ENCODE measurements at places on chromosomes 6 and 20.

DNA sequence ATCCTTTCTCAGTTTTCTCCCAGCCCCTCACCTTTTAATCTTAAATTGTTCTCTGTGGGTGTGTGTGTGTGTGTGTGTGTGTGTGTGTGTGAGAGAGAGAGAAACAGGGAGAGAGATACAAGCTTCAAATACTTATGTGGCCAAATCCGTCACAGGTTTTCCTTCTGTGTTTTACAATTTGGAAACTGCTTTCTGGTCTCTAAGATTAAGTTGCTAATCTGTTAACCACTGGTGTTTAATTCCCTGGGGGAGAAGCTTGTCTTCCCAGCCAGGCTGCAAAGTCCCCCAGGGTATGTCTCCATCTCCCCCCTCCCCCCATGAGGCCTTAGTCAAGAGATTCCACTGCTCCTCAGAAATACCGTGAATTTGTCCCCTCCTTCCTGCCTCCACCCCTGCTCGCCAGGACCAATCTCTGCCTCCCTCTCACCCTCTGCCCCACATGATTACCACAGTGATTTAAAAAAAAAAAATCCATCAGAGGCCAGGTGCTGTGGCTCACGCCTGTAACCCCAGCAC lies 49.0 kb downstream of the RIPOR3 start:
- no peak for DNase-seq

GRCh38 chr20:25470045-25470444 lies 62.6 kb downstream of the GINS1 start:
- no peak for DNase-seq

- no peak for DNase-seq
These were observed 14.8 kb upstream of the POPDC3 start for GRCh38 chr6:105194591-105194990.

DNA sequence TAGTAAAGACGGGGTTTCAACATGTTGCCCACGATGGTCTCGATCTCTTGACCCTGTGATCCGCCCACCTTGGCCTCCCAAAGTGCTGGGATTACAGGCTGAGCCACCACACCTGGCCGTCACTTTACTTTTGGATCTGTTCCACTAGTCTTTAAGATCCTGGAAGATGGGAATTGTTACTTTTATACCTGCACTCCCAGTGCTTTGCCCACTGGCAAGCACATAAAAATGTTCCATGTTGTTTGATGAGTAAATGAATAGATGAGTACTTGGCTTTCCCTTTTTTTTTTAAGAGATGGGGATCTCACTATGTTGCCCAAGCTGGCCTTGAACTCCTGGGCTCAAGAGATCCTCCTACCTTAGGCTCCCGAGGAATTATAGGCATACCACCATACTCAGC lies 84.8 kb upstream of the SASH1 start:
- no peak for DNase-seq

DNA sequence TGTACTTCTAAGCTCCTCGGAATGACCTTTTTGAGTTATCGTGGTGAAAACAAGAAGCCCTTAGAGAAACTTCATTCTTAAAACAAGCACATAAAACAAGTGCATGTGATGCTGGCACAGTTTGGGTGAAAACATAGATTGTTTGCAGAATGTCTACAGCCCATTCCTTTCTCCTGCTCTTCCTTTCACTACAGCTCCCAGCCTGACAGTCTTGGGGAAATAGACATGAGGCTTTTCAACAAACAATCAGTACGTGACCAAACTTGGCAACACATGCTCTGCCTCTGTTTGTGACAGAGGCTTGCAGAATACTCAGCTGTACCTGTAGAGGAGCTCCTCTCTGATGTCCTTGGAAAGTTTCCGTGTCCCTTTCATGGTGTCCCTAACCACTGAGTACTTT lies 321.6 kb downstream of the ZFAND3 start:
- DNase-seq: no peak

DNA sequence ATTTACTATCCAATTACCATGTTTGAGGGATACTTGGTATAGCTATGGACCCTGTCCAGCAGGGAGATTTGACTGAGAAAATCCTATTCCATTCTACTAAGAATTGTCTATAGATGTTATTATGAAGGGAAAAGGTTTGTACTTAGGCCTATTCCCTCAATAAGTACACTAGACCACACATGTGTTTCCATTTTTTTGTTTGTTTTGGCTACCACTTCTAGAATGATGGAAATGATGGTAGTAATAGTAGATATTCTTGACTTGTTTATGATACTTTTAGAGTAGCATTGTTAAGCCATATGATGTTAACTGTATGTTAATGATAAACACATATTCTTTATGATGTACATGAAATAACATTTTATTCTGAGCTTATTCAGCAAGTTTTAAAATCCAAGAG lies 144.8 kb downstream of the OGFRL1 start:
- DNase-seq: no peak

DNA sequence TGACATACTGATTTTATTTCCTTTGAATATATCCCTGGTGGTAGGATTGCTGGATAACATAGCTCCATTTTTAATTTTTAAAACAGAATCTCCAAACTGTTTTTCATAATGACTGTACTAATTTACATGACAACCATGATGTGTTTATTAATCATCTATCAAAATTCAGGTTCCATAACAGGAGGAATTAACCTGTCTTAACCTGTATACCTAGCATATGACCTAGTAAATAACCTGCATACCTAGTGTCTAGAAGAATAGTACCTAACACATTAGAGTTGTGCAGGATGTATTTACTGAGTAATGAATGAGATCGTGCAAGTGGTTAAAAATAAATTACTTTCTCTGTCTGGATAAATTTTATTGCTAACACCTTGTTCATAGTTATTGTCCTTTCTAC lies 45.8 kb upstream of the ARHGAP18 start:
- no peak for DNase-seq

GRCh38 chr20:43988451-43988850 lies 73.8 kb downstream of the TOX2 start:
- DNase-seq: no peak

- no peak for DNase-seq
These were observed 11.1 kb downstream of the CRISP1 start for GRCh38 chr6:49855221-49855620.

GRCh38 chr6:151729829-151730495 lies 77.5 kb upstream of the ESR1 start:
- no peak for DNase-seq

DNA sequence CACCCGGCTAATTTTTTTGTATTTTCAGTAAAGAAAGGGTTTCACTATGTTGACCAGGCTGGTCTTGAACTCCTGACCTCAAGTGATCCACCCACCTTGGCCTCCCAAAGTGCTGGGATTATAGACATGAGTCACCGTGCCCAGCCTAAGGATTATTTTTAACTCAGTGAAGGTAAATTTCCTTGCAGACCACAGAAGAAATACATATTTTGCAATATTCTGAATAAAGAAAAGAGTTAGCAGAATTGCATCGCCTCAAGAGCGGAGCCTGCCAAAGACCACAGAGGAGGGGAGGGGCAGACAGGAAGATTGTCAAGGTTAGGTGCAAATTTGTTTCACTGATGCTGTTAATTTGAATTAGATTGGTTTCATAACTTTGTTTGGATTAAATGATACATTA lies 47.4 kb downstream of the SOD2 start:
- no peak for DNase-seq

DNA sequence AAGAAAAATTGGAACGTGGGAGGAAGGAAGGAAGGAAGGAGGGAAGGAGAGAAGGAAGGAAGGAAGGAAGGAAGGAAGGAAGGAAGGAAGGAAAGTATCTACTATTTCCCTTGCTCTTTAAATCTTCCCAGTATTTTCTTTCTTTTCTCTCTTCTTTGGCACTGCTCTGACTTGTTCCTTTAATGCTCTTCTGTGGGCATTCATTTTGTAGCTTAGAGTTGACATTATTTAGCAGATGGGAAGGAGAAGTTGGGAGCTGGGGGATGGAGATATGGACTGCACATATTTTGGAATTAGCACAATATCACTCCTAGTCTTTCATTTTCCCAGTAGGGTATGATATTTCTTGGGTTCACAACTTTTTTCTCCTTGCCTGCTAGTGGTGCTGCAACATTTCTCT lies 152.2 kb downstream of the TFAP2B start:
- no peak for DNase-seq

DNA sequence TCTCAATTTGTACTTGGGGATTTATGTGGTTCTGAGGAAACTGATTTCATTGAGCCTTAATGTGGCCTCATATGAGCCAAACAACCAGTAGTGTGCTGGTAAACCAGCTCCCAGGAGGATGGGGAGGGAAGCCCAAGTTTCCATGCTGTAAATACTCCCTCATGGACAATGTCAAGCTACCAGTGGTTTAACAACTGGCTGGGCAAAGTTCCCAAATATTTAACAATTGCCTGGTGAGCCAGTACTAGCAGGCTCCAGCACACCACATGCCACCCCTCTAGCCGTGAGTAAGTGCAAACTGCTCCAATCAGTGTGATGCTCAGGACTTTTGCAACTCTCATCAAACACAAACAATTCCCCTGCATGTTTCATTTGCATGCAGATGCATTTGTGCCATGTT lies 19.2 kb upstream of the CDKN1A start:
- DNase-seq: no peak

DNA sequence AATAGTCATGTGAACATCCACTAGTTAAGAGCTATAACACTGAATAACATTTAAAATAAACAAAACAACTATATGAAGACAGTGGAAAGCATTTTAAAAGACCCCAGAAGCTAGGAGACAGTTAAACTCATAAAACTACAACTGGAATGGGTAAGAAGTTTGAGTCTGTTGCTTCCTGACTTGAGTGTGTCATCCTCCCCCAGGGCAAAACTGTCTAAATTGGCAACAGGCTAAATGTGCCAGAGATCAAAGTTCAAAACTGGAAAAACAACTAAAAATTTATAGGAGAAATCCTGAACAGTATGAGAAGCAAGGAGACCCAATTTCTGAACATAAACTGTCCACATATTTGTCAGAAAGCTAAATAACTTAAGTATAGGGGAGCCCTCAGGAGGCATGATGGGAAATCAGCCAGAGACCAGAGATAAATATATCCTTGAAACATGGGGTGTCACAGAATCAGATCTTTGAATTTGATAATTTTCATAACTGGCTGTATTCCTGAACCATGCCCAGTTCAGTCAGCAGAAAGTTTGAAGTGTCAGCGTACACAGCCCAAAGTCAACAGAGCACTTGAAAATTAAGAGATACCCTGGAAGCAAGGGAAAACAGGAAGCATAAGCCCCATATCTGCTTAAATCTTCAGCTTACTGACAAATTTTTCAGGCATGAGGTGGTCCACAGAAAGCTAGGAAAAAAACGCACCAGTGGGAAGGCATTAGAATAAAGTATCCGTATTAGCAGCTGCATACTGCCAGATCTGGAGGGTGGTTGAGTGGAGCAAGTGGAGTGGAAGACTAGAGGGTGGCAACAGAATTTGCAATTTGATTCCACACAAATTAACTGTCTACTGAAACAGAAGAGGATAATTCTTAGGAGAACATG lies 516.1 kb upstream of the MAN1A1 start:
- DNase-seq: no peak

- DNase-seq: no peak
These were observed 22.6 kb downstream of the VSTM2L start for GRCh38 chr20:37925265-37926165.

GRCh38 chr6:153727885-153728284 lies 311.2 kb upstream of the OPRM1 start:
- no peak for DNase-seq

DNA sequence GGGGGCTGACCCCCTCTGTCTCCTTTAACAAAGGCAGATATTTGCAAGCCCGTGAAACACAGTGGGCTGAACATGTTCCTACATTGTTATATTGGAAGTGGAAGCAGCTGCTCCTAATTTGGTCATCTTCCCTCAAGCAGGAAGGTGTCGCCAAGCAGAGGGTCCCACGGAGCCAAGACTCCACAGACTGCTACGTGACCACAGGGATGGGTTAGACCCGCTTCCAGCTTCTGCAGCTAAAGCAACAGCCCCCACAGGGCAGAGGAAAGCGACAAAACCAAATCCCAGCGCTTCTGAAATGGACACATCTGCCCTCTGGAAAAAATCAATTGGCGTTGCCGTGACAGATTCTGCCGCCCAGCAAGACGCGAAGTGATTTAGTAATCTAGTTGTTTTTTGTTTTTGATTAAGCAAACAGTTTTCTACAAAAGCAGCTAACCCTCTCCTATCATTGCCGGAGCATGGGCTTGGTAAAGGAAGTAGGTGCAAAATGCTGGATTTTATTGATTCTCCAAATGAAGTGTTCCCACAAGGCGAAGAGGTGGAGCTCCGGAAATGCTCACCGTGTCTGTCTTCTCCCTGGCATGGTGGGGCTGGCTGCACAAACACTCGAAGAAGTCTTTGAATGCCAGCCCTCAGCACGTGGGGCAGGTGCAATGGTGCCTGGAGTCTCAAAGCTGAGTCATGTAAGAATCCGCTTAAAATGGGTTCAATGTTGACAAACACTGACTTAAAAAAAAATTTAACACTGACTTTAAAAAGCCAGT lies 79.4 kb upstream of the FRMD1 start:
- DNase-seq: peak; percentile 22
